ENCODE measurements at places on chromosomes 2 and 18.
A peak's percentile ranks its signal among the peaks of the same experiment; 100 is the strongest.

DNA sequence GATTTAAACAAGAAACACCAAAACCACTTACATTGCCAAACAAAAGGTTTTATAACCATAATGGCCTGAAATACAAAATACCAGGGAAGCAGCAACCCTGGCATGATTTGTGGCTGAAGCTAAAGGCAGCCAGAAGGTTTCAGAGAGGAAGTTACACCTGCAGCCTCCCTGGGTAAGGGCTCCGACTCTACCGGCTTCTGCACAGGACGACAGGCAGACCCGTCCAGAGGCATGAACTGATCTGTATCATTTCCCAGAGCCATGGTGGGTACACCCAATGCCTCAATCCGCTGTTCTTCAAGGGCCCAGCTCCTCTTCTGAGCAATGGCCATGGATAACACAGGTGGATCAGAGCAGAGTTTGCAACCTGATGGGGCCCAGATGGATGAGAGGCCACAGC is 71.6 kb downstream of the PXDN start:
- no peak for DNase-seq

DNA sequence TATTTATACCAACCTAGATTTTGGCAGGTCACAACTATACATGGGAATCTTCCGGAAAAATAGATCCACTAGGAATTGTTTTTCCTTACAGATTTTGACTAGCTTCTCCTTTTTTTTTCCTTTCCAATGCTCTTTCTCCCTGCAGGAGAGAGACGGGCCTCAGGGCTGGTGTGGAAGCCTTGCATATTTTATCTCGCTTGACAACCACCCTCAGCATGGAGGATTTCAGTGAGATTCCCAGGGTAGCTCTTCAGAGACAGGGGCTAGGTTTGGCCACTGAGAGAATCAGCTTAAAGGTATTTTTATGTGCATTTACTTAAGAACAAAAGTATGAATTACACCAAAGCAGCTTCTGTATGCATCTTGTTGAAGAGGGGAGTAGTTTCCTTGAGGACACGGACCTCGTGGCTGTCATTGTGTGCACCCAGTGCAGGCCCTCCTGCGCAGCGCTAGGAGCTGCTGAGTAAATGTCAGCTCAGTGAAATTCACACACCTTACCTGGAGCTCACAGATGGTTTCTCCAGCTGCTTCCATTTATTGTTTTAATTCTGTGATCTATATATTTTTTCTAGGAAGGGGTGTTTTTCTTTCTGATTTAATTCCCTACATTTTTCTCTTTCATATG is 54.4 kb downstream of the TRAPPC12 start:
- no peak for DNase-seq

- DNase-seq = no peak
Measured at GRCh38 chr18:75784390-75784789, 356.9 kb upstream of the SMIM21 start.

DNA sequence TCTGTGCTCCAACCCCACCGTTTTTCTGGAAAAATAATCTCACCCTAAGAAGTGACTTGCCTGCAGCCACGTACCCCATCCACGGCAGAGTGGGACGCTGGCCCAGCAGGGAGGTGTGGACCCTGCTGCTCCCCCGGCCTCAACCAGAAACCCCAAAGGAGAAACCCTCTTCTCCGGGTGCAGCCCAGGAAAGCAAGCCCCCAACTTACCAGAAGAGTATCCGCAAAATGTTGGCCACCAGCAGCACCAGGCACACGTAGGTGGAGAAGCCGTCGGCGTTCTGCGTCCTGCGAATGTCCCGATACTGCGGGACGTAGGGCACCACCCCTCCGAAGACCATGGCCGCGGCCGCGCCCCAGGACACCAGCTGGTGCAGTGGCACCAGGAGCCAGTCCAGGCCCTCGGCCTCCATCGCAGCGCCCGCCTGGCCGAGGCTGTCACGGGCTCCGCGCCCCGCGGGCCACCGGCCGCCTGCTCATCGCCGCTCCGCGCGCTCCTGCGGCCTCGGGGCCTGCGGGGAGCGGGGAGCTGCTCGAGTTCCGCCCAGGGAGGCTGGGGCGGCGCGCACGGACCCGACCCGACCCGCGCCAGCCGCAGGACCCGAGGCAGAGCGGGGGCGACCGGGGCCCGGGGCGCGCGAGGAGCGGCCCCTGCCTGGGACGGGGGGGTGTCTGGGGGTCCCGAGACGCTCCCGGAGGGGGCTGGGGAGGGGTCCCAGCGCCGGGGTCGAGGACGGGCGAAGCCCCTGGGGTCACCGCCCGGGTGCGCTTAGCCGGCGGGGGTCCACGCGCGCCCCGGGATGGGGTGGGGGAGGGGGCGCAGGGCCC is 725 bp downstream of the SLC66A2 start:
- no peak for DNase-seq

DNA sequence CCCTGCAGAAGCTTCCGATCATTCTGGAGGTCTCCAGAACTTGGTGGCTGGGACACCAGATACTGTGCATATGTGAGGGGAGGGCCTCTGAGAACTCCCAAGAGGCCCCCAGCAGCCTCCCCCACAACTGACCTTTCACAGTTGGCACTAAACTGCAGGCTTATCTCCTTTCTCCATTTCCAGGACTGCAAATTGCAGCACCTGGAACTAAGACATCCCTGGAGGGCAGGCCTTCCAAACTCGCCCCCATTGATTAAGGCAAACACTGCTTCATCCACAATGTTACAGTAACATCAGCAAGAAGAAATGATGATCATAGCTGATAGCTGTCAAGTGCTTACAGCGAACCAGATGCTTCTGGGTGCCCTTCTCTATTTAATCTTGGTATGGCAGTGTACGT is 67.9 kb downstream of the TGOLN2 start:
- no peak for DNase-seq

- no peak for DNase-seq
Measured at GRCh38 chr18:50790948-50791347, 28.9 kb downstream of the MRO start.

DNA sequence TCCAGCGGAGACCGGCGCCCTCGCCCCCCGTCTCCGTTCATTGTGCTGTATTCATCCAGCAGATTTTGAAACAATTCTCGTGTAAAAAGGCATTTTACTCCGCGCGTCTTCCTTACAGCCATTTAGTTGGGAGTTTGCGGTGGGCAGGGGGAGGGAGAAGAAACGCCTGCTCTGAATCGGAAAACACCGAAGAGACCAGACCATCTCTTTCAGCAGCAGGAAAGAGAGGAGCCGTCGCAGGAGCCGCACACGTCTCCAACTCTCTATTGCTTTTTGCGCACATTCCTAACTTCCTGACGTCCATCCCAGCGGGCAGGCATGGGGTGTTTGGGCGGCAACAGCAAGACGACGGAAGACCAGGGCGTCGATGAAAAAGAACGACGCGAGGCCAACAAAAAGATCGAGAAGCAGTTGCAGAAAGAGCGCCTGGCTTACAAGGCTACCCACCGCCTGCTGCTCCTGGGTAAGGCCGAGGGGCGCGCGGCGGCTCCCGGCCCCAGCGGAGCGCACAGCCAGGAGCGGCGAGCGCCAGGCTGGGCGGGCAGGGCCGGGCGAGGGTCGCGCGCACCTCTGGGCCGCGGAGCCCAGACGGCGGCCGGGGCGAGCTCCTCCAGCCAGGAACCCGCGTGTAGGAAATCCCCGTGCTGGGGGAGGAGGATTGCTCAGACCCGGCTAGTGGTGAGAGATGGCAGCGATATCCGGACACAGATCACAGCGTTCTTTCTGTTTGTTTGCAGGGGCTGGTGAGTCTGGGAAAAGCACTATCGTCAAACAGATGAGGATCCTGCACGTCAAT is 63.2 kb downstream of the GNAL start:
- peak; percentile 39 for DNase-seq

- DNase-seq = no peak
Measured at GRCh38 chr2:196915507-196916189, 10.9 kb downstream of the PGAP1 start.

- peak; percentile 93 for DNase-seq
Measured at GRCh38 chr2:181393472-181393871, 63.7 kb upstream of the ITGA4 start.

- DNase-seq = peak; percentile 36
Measured at GRCh38 chr2:238369591-238370040, 49.3 kb downstream of the TRAF3IP1 start.

GRCh38 chr2:51329512-51329911 is 297.6 kb upstream of the NRXN1 start:
- DNase-seq = no peak

DNA sequence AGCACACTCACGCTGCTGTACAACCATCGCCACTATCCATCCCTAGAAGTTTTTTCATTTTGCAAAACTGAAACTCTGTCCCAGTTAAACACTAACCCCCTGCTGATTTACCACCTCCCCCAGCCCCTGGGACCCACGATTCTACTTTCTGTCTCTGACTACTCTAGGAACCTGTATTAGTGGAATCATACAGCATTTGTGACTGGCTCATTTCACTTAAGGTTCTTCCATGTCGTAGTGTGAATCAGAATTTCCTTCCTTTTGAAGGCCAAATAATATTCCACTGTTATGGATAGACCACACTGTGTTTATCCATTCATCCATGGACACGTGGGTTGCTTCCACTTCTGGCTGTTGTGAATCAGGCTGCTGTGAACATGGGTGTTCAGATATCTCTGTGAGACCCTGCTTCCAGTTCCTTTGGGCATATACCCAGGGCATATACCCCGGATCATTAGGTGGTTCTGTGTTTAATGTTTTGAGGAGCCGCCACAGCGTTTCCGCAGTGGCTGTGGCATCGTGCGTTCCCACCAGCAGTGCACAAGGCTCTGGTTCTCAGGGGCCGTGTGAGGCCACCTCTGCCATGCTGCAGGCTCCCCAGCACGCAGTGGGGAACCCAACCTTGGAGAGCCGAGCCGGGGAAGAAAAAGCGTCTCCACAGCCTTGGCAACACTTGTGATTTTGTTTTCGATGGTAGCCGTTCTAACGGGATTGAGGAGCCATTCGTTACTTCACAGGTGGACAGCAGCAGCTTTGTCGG is 10.1 kb downstream of the RAMP1 start:
- no peak for DNase-seq

- DNase-seq = no peak
Measured at GRCh38 chr2:113776949-113777348, 20.5 kb upstream of the SLC35F5 start.

DNA sequence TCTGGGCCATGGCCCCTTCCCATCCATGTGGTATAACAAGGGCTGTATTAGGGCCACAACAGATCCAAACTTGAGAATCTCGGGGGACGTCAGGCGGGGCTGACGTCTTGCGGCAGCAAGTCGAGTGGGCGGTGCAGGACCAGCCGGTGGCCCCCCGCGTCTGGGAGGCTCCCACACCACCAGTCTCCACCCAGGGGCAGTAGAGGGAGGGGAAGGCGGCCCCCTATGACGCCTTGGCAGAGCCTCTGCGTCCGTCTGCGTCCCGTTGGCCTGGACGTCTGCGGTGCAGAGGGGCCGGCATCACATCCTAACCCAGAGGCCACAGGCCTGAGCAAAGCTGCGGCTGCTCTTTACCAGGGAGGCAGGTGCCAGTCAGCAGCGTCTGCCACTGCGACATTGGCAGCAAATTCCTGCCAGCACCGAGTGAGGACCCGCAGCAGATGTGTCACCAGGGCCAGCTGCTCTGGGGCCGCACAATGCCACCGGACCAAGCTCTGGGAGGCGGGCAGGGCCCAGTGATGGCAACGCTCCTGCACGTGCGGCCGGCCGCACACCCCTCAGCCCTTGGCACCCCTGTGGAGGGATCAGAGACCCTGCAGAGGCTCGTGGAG is 73.8 kb downstream of the KCNG2 start:
- DNase-seq = no peak

- no peak for DNase-seq
Measured at GRCh38 chr2:260507-261161, 3.2 kb downstream of the SH3YL1 start.

GRCh38 chr2:239663364-239663924 is 262.6 kb upstream of the HDAC4 start:
- DNase-seq = no peak

DNA sequence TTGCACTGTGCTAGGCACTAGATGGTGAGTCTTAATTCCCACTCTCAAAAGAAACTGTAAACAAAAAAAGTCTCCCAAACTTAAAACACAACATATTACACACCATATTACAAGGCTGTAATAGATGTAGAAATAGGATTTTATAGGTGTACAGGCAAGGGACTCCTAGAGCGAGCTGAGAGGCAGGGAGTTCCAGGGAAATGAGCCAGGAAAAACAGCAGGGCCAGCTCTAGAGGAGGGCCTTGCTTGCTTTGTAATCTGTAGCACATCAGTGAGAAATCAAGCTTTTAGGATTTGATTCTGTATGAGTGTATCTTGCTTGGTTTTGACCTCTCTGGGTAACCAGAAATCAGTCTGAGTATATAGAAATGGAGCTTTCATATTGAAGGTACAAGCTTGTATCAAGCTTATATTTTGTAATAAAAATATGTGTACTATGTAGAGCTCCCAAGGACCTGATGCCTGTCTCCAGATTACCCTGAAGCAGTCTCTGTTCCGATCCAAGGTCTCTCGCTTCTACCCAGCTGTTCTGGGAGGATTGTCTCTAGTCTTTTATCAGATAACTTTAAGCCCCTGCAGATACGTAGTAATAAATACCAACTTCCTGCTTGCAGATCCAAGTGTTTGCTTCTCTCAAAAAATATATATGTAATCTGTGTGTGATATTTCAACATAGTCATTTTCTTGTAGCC is 73.0 kb downstream of the MYO1B start:
- peak; percentile 38 for DNase-seq

DNA sequence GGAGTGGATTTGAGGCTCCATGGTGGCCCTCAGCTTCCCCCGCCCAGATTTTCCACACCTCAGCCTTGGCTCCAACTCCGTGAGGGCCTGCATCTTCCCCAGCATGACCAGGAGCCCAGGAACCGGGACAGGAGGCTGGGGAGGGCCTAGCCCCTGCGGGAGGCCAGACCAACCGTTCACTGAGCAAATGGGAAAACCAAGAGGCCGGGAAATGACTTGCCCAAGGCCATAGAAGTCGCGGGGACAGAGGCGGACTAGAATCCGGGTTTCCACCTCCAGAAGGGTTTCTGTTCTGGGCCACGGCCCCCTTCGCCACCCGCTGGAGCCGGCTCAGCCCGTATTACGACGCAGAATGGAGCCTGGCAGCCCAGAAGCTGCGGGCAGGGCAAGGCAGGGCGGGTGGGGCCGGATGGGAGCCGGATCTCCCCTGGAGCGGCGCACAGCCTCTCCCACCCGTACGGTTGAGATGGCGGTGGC is 7.9 kb upstream of the CRYBA2 start:
- no peak for DNase-seq

GRCh38 chr2:227340106-227340505 is 15.1 kb downstream of the MFF start:
- DNase-seq = no peak

DNA sequence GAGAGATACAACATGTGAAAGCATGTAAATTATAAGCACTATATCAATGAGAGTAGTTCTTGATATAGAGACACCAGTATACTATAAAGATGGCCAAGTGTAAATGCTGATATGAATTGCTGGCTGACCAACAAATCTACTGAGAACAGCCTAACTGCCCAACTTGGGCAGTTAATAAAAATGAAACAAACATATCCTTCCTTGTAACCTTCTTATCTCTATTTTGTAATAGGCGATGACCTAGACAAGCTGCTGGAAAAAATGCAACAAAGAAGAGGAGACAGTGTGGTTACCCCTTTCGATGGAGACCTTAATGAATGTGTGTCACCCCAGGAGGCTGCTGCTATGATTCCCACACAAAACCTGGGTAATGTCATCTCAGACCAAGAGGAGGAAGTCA is 148.7 kb downstream of the ESCO1 start:
- DNase-seq = peak; percentile 63
